GM23338 (cell line): ENCODE measurements at places on chromosomes 2 and 18. TPM values are rescaled to one million over a fixed set of nuclear protein-coding genes. Genes with fewer than 3 reads are reported as not detected.

- peak; percentile 78 for DNase-seq
- H3K36me3 ChIP-seq: no peaks in the 10 kb centered on the region
- H3K4me3 ChIP-seq: no peak overlapping the region
- no peaks in the 10 kb centered on the region for H3K4me1 ChIP-seq
Observed at GRCh38 chr2:232444409-232445148, 11.4 kb upstream of the ALPI start.

DNA sequence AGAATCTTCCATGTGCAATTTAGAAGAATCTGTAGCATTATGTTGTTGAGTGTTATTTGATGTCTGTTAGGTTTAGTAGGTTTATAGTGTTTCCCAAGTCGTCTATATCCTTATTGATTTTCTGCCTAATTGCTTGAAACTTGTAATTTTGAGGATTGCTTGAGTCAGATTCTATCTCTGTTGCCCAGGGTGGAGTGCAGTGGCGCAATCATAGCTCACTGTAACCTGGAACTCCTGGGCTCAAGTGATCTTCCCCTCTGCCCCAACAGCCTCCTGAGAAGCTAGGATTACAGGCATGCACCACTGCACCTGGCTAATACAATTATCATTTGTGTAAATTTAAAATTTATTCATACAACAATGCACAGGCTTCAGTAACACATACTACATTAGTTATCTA is 3.1 kb upstream of the TCF23 start:
- no peaks in the 10 kb centered on the region for H3K36me3 ChIP-seq
- no peak overlapping the region for H3K27ac ChIP-seq
- no peaks in the 10 kb centered on the region for H3K27me3 ChIP-seq

The RNF152 gene
- 2.9 and 7.9 TPM in 2 replicates for total RNA-seq

The NCKAP1 gene
- total RNA-seq: 157 and 179 TPM in 2 replicates

- DNase-seq: no peak
- no peak overlapping the region for H3K4me3 ChIP-seq
- H3K27me3 ChIP-seq: no peaks in the 10 kb centered on the region
- no peak overlapping the region for H3K27ac ChIP-seq
- H3K4me1 ChIP-seq: no peaks in the 10 kb centered on the region
Observed at GRCh38 chr2:143700865-143701264, 571.6 kb downstream of the ARHGAP15 start.

DNA sequence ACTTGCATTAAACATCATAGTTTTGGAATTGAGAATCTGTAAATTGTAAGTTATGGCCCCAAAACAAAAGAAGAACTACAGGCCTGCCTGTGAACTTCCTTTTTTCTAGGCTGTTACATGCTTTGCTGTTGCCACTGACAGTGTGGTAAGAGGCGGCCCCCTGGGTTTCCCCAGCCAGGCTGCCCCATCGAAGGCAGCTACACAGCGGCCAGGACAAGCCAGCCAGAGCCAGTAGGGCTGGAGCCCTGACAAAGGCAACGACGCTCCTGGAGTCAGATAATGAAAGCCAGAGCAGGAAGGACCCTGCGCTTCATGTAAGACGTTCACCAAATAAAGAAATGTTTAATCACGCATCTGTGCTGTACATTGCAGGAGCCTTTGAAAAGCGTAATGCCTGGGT is 55.0 kb downstream of the ANKRD44 start:
- 0 out of 2 replicates have a peak, but pooled peaks cover 3% of the 10 kb centered on the region for H3K4me1 ChIP-seq
- H3K36me3 ChIP-seq: no peaks in the 10 kb centered on the region
- peak; percentile 44 for DNase-seq
- H3K27ac ChIP-seq: no peak overlapping the region
- no peak overlapping the region for H3K4me3 ChIP-seq

The NTSR2 gene
- 0.10 TPM in 1 of 2 replicates, not detected in the other for total RNA-seq

The CABYR gene
- total RNA-seq: 34.6 and 48.4 TPM in 2 replicates

The IL36G gene
- 0.70 TPM in 1 of 2 replicates, not detected in the other for total RNA-seq

- no peak overlapping the region for H3K27ac ChIP-seq
- no peak overlapping the region for H3K4me3 ChIP-seq
- no peaks in the 10 kb centered on the region for H3K36me3 ChIP-seq
- no peak for DNase-seq
- peaks cover 3% of the 10 kb centered on the region; the same call in 1 of the 2 replicates for H3K27me3 ChIP-seq
Observed at GRCh38 chr2:120685066-120685973, 50.3 kb upstream of the GLI2 start.

The CD8B gene
- total RNA-seq: 0.31 and 3.0 TPM in 2 replicates

DNA sequence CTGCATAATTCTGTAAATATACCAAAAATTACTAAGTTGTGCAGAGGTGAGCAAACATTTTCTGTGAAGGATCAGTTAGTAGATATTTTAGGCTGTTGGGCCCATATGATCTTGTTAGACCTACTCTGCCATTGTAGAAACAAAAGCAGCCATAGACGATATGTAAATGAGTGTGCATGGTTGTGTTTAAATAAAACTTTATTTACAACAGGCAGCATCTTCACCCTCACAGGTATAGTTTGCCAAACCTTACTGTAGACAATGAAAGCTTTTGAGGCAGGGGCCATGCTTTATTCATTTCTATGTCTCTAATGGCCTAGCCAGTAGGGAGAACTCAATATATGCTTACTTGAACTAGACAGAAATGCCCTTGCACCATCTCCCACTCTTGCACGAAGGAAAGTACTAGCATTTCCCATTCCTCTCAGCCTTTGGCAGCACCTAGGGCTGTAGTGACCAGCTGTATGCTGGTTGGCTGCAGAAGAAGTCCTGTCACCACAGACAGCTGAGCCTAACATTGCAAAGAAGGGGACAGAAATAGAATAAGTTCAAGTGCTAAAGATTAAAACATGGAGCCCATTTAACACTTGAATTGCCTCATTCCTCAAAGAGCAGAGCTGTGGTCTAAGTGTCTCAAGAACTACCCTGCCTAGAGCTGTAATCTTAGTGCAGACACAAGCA is 305.1 kb upstream of the MGAT5 start:
- H3K4me3 ChIP-seq: no peak overlapping the region
- H3K27ac ChIP-seq: no peak overlapping the region
- no peaks in the 10 kb centered on the region for H3K4me1 ChIP-seq

DNA sequence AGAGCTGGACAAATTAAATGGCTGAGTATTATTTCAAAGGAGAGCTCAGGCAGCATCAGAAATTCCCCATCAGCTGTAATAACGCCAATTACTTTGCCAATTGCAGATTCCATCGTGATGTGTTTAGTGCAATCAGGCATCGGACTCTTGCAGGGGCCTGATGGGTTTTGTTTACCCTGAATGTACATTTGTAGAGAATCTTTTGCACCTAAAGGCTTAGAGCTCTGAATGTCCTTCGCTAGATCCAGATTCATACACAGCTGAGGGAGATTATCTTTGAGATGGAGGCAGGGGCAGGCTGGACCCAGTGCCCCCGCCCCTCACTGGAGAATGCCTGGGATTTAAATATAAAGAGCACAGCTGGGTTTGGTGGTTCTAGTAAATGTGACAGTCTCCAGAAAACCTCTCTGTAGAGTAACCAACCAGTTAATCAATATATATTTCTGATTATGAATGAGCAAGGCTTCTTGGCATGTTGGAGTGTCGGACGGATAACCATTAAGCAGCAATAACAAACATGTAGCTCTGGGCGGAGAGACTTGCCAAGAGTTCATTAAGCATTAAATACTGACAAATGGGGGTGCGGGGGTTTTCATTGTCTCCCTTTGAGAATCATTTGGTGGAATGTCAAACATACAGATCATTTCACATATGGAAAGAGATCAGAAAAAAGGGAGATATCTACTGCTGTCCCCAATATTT is 200.9 kb downstream of the SETBP1 start:
- DNase-seq: no peak
- no peaks in the 10 kb centered on the region for H3K36me3 ChIP-seq
- no peaks in the 10 kb centered on the region for H3K27me3 ChIP-seq
- no peak overlapping the region for H3K4me3 ChIP-seq

The MYO7B gene
- not detected in 2 replicates for total RNA-seq
